ENCODE measurements at places on chromosomes 7 and 10.

DNA sequence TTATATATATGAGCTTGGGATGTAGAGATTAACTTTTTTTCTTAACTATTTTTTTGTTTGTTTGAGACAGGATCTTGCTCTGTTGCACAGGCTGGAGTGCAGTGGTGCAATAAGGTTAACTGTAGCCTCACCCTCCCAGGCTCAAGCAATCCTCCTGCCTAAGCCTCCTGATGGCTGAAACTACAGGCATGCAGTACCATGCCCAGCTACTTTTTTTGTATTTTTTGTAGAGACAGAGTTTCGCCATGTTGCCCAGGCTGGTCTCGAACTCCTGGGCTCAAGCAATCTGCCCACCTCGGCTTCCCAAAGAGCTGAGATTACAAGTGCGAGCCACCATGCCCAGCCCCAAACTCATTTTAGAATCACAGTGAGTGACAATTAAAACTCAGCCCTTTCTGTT lies 105.2 kb downstream of the CUBN start:
- no peak for DNase-seq

DNA sequence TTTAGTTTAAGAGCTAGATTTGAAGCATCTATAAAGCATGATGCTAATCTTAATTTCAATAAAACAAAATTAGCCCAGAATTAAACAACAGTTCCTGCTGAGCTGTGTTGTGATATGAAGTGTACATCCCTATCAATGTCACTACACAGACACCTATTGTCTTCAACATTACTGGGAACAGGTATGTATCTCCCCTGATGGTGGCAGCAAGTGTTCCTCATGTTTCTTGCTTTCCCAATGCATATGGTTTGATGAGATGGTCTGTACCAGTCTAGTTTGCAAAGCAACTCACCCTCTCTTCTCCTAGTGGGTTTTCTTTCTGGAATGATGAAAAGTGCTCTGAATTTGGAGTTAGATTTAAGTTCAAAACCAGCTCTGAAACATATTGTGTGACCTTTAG lies 38.1 kb downstream of the TSPAN12 start:
- no peak for DNase-seq

GRCh38 chr10:12707461-12708185 lies 293.9 kb downstream of the CCDC3 start:
- DNase-seq: no peak

DNA sequence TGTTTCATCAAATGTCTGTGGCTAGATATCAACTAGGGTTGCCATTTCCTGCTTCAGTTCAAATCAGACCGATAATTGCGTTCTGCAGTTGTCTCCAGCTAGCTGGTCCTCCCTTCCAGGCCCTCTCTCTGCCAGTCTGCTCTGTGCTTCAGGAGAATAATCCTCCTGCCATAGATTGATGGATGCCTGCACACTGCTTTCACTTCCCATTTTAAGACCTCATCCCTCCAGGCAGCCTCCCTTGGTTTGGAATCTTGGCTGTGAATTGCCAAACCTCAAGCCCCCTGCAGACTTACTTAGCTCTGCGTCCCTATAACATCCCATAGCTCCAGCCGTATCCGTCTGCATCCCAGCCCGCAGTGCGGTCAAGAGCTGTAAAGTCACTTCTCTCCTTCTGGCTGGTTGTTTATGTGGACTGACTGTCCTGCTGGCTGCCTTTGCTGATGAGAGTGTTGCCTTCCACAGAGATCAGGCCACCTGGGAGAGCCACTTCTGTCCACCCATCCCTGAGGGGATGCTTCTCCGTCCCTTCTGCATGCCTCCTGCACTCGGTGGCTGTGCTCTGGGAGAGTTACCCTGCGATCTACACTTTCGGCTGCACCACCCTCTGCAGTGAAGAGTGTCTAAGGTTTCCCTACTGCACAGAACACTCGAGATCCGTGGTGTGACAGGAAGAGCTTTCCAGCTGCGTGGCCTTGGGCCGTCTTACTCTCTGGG lies 22.4 kb upstream of the KLF6 start:
- no peak for DNase-seq

- DNase-seq: peak; percentile 74
Measured at GRCh38 chr10:79196470-79197461, 128.0 kb downstream of the ZMIZ1 start.

- no peak for DNase-seq
Measured at GRCh38 chr7:12504149-12504548, 66.4 kb upstream of the SCIN start.

GRCh38 chr7:22427104-22427503 lies 70.2 kb upstream of the RAPGEF5 start:
- DNase-seq: no peak

- no peak for DNase-seq
Measured at GRCh38 chr7:134365341-134366054, 48.8 kb upstream of the SLC35B4 start.

- no peak for DNase-seq
Measured at GRCh38 chr7:123872908-123873307, 27.9 kb downstream of the HYAL4 start.

- no peak for DNase-seq
Measured at GRCh38 chr7:10924370-10924769, 49.3 kb upstream of the PHF14 start.

GRCh38 chr10:15783941-15784636 lies 64.4 kb upstream of the ITGA8 start:
- no peak for DNase-seq

DNA sequence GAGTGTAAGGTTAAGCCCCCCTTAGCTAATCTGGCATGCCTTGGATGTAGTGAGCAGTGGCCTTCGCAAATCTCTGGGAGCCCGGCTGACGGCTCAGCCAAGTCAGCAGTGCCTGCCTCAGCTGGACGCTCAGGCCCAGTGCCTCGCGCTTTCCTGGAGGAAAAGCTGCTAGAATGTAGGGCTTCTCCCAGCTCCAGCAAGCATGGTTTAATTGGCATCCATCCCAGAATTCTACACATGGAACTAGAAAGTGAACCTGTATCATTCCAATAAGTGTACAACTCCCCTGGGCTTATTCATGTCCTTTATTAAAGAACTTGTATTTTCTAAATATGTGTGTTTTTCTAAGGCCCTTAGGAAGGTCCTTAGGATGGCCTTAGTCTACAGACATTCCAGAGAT lies 287.8 kb upstream of the SHH start:
- DNase-seq: no peak

DNA sequence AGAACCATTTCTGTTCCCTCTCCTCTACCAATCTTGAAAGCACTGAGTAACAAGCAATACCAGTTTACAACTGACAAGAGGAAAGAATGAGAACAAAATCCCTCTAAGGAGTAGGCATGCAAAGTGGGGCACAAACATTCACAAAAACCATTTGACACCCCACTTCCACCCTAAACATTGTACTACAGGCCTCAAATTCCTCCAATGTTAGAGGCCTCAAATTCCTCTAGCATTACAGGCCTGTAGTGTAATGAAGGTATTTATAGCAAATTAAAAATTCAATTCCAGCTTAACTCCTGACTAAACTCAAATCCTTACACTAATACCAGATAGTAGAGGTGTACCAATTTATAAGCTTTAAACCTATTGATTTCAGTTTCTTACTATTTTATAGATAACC lies 85.4 kb downstream of the SIRT1 start:
- no peak for DNase-seq

- no peak for DNase-seq
Measured at GRCh38 chr7:152462995-152463708, 27.3 kb upstream of the KMT2C start.

- no peak for DNase-seq
Measured at GRCh38 chr7:106038916-106039315, 73.2 kb downstream of the SYPL1 start.

GRCh38 chr10:82821043-82821442 lies 946.0 kb downstream of the NRG3 start:
- DNase-seq: no peak

- no peak for DNase-seq
Measured at GRCh38 chr7:93739424-93739823, 151.1 kb downstream of the TFPI2 start.

DNA sequence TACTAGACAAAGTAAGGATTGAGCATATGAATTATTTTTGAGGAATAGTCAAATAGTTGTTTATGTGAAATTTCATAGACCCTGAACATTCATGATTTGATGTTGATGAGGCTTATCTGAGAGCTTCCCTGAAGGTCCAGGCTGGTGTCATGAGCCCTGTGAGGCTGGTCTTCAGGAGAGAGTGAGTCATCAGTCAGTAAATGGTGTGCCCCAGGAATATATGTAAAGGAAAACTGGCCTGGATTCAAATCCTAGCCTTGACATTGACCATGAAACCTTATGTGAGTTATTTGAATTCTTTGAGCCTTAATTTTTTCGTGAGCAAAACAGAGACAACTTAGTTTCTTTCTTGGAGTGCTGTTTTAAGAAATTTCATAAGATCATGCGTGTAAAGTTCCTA lies 6.2 kb downstream of the TMEM236 start:
- no peak for DNase-seq

DNA sequence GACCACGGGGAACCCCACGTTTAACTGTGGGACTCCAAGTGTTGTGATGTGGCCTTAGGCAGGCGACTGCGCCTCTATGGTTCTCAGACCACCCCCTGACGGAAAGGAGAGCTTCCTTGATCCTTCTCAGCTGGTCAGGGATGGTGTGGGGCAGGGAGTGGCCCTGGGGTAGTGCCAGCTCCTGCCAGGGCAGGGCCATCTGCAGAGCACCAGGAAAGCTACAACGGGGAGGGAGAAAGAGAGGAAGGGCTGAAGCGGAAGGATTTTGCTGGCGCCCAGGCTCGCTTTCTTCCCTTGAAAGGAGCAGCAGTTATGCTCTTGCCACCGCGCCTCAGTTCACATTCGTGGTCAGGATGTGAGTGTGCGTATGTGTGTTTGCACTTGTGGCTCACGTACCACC lies 74.9 kb upstream of the PCBD1 start:
- no peak for DNase-seq

DNA sequence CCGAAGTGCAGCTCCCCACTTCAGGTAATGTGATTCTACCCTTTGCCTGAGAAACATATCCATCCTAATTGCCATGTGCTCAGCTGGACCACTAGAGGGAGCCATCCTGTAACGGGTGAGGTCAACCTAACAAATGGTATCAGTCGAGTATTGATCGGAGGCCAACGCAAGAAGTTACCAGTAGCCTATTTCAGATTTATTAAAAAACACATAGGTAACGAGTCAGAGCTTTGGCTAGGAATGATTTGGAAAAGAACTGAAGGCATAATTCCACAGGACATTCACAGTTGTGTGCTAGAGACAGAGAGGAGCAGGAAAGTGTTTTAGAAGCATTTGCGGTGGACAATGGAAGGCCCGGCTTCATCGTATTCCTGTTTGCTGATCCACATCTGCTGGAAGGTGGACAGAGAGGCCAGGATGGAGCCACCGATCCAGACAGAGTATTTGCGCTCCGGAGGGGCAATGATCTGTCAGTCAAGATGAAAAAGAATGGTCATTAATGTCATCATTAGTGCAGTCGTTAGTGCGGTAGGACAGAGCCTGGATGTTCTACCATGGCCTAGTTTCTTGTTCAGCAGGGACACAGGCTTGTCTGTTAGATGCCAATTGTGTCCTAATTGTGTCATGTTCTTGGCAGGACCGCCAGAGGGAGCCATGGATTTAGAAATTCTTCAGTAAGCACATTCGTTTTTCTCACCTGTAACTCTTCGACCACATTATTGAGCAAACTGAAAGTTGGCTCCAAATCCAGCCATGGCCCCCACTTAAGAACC lies 17.5 kb downstream of the ACTA2 start:
- peak; percentile 40 for DNase-seq

DNA sequence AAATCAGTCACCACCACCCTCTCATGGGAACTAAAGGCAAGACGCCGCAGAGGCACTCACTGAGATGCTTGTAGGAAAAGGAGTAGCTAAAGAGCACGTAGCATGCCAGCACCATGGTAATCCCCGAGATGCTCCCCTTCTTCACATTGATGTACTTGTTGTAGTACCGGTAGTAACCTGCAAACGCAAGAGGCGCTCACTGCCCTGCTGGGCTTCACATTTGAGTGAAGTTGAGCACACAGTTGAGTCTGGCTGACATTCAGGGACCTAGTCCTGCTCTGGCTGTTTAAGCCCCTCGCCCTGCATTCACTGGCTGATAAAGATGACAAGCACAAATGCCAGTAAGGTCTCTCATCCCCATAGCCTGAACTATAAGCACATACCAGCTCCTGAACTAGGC lies 6.9 kb downstream of the ATP5MF start:
- no peak for DNase-seq

GRCh38 chr10:70096705-70097420 lies 35.8 kb downstream of the AIFM2 start:
- no peak for DNase-seq

GRCh38 chr10:118812393-118812740 lies 57.6 kb upstream of the CACUL1 start:
- no peak for DNase-seq

DNA sequence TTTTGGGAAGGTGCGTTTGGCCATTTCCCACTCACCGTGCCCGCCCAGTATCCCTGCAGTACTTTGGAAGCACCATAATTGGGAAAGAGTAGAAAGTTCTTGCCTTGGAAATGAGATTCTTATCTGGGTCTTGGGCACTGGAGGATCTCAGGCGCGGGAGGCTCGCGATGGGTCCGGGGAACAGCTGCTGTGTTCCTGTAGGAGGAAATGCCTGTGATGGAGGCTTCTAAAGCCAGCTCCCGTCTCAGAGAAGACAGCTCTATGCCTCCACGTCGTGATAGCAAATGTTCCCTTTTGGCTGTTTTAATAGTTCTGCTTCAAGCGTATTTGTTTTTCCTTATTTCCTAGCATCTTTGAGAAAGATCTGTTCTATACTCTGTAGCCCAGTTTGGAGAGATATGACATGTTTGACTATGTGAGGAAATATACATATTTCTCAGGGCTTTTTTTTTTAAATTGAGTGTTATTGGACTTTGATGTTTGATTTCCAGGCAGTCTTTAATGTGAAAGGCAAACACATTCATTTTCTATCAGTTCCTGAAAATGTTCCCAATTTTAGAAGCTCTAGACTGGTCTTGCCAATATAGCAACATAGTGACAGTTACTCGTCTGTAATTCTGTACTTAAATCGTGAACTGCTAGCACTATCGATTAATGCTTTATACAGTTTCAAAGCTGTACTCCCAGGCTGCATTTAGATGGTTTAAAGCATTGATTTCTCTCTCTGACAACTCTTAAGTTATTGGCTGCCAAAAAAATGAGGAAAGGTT lies 280.8 kb downstream of the DPP6 start:
- DNase-seq: no peak

GRCh38 chr10:31278279-31278941 lies 40.6 kb upstream of the ZEB1 start:
- no peak for DNase-seq

All from stimulated activated CD4-positive, alpha-beta T cell treated with anti-CD3 and anti-CD28 coated beads, Interleukin-12 subunit alpha, Interleukin-12 subunit beta, amount 100 ng/mL, for 24 hours (primary cell).